ENCODE measurements at places on chromosomes 13 and 19.

DNA sequence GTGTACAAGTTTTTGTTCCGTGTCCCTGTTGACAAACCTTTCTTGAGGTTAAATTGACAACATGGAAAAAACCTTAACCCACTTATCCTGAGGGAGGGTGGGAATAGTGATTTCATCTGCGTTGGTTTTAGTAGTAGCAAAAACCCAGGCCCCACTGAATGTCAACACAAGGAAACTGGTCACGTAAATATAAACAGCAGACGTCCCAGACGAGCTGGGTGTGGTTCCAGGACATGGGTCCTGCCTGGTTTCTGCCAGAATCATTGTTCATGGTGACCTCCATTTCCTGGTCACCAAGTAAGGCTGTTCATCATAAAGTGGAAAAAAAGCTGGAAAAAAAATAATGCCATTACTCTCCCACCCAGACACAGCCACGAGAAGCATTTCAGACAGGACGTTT is 16.9 kb upstream of the F2RL3 start:
- no peak for DNase-seq

- DNase-seq: no peak
Measured at GRCh38 chr19:11538232-11539036, at the start of gene CNN1. CNN1 (plus strand) TSS chr19:11538851; CDS start chr19:11538928, 77 bp downstream.

- no peak for DNase-seq
Measured at GRCh38 chr19:36404498-36404897, 13.9 kb downstream of the ZFP82 start.

DNA sequence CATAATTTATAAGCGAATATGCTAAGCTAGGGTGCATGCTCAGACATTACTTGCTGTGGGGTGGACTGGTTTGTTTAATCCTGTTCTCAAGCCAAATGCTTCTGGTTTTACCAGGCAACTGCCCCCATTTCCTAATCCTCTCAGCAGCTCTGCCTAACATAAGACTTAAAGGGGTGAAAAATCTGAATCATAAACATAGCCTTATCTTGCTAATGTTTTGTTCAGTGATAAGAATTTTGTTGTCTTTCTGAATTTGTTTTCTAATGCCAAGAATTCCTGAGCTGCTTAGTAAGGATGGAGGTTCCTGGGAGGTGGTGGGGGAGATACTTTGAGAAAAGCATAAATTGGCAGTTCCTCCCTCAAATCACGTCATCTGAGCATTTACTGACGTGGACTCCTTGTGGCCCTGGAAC is 42.7 kb downstream of the ING1 start:
- DNase-seq: no peak

Measured in midbrain (tissue), 1 donor.